Left ventricle myocardium inferior (tissue), 1 donor: ENCODE measurements at places on chromosomes 12 and 14. TPM values are rescaled to one million over a fixed set of nuclear protein-coding genes. Genes with fewer than 3 reads are reported as not detected.
A peak's percentile ranks its signal among the peaks of the same experiment; 100 is the strongest.

The PYGL gene
- total RNA-seq: 5.8 TPM

DNA sequence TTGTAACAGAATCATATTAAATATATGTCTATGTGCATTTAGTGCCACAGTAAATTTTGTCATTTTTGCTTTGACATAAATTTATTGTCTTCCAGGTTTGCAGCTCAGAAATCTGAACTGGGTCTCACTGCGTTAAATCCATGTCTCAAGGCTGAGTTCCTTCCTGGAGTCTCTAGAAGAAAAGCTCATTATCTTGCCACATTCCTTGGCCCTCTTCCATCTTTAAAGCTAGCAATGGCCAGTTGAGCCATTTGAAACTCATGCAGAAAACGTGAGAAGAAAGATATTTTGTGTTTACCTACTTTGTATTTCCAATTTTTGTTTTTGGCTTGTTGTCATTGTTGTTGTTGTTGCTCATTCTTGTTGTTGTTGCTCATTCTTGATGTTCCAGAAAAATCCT lies 10.7 kb downstream of the PRH1 start:
- no peak for DNase-seq

DNA sequence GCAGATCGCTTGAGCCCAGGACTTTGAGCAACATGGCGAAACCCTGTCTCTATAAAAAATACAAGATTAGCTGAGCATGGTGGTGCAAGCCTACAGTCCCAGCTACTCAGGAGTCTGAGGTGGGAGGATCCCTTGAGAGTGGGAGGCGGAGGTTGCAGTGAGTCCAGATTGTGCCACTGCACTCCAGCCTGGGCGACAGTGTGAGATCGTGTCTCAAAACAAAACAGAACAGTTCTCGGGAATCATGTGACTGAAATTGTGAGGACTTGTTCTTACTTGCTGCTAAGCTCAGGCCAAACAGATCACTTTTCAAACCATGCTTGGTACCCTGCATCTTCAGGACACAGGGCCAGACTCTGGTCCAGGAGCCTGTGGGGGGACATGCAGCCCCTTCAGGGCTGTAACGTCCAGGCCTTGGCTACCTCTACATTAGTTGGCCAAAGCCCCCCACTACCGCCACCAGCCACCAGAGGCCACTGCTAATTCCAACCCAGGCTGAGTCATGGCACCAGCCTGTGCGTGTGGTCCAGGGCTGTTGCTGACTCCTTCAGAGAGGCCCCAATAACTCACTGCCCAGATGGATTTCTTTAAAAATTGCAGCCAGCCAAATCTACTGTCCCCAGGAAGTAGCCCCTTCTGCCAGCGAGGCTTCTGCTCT lies 33.4 kb upstream of the SYNDIG1L start:
- no peak for DNase-seq

DNA sequence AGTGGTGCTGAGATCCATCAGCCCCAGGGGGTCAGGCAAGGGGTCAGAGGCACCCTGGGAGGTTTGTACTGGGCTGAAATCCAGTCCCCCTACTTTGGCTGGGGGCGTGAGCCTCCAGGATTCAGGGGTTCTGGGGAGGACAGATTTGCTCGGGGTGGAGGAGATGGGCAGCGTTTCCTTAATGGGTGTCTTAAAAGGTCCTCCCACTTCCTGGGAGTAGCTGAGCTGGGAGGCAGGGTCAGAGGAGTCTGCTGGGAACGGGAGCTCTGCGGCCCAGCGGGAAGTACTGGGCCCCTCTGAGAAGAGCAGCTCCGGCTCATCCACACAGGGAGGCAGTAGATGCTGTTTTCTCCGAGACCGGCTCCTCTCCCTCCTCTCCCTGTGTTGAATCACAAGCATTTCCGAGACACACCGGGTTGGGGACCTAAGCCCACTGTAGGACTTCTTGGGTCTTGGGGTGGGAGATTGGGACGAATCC lies 2.1 kb upstream of the TEX52 start:
- peak; percentile 23 for DNase-seq

The INHBC gene
- total RNA-seq: not detected

The EPYC gene
- total RNA-seq: not detected

GRCh38 chr12:26701604-26702215 lies 131.3 kb downstream of the ITPR2 start:
- no peak for DNase-seq

DNA sequence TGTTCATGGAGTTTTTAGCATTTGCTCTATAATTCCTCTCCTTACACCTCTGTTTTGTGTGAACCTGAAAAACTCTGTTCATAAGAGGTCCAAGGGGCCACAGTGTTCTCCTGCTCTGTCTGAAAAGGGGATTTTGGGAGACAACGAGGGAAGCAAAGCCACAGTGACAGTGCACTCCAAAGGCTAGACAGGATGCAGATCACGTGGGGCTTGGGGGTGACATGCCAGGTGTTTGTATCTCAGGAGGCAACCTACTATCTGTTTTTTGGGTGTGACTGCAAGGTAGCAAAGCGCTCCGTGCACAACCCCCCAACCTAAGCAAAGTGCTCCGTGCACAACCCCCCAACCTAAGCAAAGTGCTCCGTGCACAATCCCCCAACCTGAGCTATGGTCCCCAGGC lies 5.1 kb upstream of the CHD4 start:
- DNase-seq: no peak

The KERA gene
- not detected for total RNA-seq
